Kidney tubule cell (primary cell): ENCODE measurements at places on chromosomes 4 and X.
A peak's percentile ranks its signal among the peaks of the same experiment; 100 is the strongest.

GRCh38 chr4:70291341-70291740 lies 43.4 kb upstream of the CABS1 start:
- no peak for DNase-seq

DNA sequence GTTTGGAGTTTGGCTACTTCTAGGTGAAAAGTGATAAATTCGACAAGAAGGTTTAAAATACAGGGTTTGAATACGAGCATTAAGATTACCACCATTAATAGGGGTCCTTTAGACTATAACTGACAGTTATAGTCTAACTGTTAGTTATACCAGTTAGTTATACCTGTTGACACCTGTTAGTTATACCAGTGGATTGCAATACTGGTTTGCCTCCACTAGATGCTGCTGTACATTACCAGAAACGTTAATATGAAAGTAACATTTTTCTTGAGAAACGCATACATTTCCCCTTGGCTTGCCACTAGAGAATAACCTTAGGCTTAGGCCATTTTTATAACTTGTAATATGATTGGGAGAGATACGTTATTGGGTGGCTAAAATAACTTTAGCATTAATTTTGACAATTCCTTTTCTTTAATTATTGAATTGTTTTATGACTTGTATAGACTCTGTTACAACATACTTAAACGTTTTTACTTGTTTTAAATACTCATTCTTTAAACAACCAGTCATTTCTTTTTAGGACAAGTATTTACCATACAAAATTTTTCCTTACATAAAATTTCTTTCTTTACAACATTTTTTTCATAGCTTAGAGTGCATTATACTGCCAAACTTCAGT lies 911.2 kb downstream of the FSTL5 start:
- DNase-seq = peak; percentile 41

- no peak for DNase-seq
Measured at GRCh38 chrX:66046612-66047235, 6.8 kb upstream of the VSIG4 start.

DNA sequence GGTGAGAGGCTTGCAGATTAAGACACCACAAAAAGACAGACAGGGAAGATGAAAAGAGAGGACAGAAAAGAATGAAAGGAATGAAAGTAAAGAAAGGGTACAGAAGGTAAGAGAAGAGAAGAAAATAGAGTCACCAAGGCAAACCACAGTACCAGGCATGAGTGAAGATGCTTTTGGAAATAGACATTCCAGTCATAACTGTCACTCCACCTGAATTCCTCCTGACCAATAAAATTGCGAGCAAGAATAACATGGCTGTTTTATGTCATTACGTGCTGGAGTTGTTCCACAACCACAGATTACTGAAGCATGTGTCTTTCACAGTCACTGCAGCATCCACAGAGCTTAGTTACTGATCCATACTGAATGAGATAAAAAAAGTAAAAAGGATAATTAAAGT lies 864.9 kb upstream of the SLIT2 start:
- DNase-seq = peak; percentile 70

DNA sequence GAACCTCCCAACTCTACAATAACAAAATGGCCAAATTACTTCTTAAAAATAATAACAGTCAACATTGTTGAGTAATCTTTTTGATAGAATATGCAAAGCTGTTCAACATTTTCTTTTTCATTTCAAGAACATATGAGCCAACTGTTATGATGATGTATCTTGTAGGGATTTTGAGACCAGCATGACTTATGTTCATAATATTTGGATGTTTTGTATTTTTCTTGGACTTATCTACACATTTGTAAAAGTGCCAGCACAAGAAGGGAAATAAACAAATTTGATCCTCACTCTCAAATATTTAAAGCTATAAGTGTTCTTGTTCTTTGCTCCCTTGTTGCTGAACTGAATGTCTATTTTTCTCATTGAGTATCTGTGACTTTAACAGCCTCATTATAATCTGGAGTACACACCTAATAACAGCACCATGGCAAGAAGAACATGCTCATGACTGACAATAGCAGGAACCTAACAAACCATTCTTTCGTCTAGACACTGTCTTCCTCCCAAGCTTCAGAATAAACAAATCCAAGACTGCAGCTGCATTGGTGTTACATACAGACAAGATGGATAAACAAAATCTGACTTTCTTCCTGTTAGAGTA lies 1049.7 kb downstream of the FAT4 start:
- DNase-seq = no peak

- peak; percentile 54 for DNase-seq
Measured at GRCh38 chr4:164779811-164780216, 25.9 kb downstream of the SMIM31 start.
